Stimulated activated CD4-positive, alpha-beta T cell treated with anti-CD3 and anti-CD28 coated beads, Interleukin-1b, Interleukin-23, amount 100 ng/mL, for 1 hour (primary cell): ENCODE measurements at places on chromosomes 1 and 21.

- no peak for DNase-seq
Observed at GRCh38 chr21:33076600-33077329, 6.8 kb downstream of the OLIG1 start.

DNA sequence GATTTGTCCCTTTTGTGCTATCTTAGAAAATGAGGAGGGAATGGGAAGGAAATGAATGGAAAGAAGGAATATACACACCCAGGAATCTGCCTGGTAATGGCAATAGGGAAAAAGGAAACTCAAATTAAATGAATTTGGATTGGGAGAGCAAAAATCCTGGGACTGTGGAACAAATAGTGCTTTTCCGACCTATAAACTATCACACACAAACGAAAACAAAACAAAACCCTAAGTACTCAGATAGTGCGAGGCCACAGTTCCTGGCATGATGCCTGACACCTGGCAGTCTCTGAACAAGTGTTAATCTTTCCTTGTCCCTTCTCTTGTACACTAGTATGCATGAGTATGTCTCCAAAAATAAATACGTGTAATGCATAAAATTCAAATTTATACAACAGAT, 319.8 kb upstream of the SPAG17 start:
- DNase-seq: no peak

- DNase-seq: no peak
Observed at GRCh38 chr1:2845869-2846268, 44.4 kb upstream of the TTC34 start.

DNA sequence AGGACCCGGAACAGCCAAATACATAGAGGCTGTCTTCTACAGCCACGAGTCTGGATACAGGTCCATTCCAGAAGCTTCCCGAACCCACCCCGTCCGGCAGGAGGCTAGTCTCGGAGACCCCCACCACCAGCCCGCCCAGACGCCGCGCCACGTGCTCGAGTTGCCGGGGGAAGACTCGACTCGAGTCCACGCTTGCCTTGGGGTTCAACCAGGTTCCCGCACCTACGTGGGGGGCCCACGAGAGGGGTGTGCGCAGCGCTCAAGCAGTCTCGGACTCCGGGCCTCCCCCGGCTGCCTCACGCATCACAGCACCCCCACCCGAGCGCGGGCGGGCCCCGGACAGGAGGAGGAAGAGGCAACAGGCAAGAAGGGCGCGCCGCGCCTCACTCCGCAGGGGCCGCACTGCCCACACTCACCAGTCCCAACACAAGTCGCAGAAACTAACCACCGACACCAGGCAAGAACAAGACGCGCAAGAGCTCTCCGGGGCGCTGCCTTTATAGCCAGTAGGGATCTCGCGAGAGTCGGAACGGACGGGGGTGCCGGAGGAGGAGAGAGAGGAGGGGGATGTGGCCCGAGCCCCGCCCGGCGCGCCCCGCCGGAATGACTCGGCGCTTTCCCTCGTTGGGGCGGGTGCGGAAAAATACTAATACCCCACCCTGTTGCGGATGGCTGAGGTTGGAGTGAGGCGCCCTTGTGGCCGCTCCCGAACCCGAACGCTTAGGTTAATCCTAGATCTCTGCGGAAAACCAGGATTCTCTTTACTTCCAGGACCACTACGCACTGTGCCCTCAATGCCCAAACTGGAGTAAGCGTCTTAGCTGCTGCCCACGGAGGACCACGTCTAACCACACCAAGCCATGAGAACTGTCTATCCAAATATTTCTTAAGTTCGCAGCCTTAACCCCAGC, at the start of gene PRDX1:
Gene PRDX1 (minus strand): TSS at position 472 of the 911 bp plus-strand sequence. CDS start 2,841 bp downstream, outside the sequence.
- peak; percentile 95 for DNase-seq

- no peak for DNase-seq
Observed at GRCh38 chr1:220879509-220880361, 492 bp downstream of the HLX start.

DNA sequence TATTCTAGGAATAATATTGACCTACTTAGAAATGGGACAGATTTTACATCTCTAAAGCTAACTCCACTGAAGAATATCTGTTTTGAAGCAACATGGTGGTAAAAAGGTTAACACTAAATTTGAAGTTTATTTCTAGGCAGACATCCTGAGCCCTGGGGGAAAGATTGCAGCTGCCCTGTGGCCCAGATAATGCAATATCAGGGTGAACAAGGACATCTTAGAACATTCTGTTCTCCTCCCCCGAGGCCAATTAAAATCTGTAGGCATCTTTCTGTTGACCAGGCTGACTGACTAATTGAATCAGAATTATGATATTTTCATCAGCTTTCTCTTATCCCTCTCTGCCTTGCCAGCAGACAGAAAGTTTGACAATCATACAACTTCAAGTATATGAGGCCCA, 149.8 kb upstream of the DUSP10 start:
- no peak for DNase-seq
